ENCODE measurements at places on chromosomes 2 and 18.

GRCh38 chr2:211737282-211737681, 801.3 kb downstream of the ERBB4 start:
- no peak for DNase-seq

- DNase-seq: no peak
These were observed 42.0 kb upstream of the UBE2E3 start for GRCh38 chr2:180938451-180938850.

DNA sequence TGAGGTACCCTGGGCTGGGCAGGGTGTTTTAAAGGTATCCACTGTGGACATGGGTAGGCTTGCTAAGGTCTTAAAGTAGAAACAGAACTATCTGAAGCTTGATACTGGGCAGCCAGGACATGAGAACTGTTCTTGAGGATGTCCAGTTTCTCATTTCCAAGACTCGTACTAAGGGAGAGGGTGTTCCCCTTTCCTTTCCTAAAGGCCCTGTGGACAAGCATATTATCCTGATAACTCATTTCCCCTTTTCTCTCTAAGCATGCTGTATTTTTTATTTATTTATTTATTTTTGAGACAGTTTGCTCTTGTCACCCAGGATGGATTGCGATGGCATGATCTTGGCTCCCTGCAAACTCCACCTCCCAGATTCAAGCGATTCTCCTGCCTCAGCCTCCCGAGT, 273.6 kb downstream of the PRKCE start:
- DNase-seq: no peak

- no peak for DNase-seq
These were observed 1107.2 kb downstream of the DPP10 start for GRCh38 chr2:115549611-115550130.
